Spleen (tissue), 13 donors: ENCODE measurements at places on chromosomes 7 and 10. TPM values are rescaled to one million over a fixed set of nuclear protein-coding genes. Genes with fewer than 3 reads are reported as not detected.

The RBP3 gene
- polyA plus RNA-seq: not detected

The PAPOLB gene
- polyA plus RNA-seq: not detected

The SDK1 gene
- polyA plus RNA-seq: 3.2 TPM

The CLDN4 gene
- polyA plus RNA-seq: 0.39 TPM

The CCL24 gene
- 6.8 TPM for polyA plus RNA-seq

The CLRN3 gene
- not detected for polyA plus RNA-seq

The SNCG gene
- 84.3 TPM for polyA plus RNA-seq

The PRKG1 gene
- 0.65 TPM for polyA plus RNA-seq

The ATP6V0E2 gene
- polyA plus RNA-seq: 23.0 TPM

The CYTH3 gene
- polyA plus RNA-seq: 2.5 TPM

The CALN1 gene
- not detected for polyA plus RNA-seq

The MMP21 gene
- 0.19 TPM for polyA plus RNA-seq

The LSM5 gene
- polyA plus RNA-seq: 142 TPM

The SMKR1 gene
- 2.2 TPM for polyA plus RNA-seq

The VWA2 gene
- polyA plus RNA-seq: 0.07 TPM

The ATRNL1 gene
- polyA plus RNA-seq: 0.29 TPM

The SPDYE5 gene
- polyA plus RNA-seq: not detected

The UTF1 gene
- polyA plus RNA-seq: 0.23 TPM

The SERPINE1 gene
- polyA plus RNA-seq: 4.6 TPM

The AGR2 gene
- 0.38 TPM for polyA plus RNA-seq

The ANXA8L1 gene
- 0.04 TPM for polyA plus RNA-seq

The LRRC4 gene
- 1.4 TPM for polyA plus RNA-seq

The TMEM139 gene
- polyA plus RNA-seq: 0.70 TPM

The MKI67 gene
- polyA plus RNA-seq: 1.7 TPM
